ENCODE measurements at places on chromosomes 6 and 20.
A peak's percentile ranks its signal among the peaks of the same experiment; 100 is the strongest.

GRCh38 chr20:18288749-18289267 is 481 bp downstream of the ZNF133 start:
- no peak for DNase-seq

- DNase-seq = peak; percentile 7
These were observed 49.4 kb downstream of the TMC2 start for GRCh38 chr20:2585811-2586210.

DNA sequence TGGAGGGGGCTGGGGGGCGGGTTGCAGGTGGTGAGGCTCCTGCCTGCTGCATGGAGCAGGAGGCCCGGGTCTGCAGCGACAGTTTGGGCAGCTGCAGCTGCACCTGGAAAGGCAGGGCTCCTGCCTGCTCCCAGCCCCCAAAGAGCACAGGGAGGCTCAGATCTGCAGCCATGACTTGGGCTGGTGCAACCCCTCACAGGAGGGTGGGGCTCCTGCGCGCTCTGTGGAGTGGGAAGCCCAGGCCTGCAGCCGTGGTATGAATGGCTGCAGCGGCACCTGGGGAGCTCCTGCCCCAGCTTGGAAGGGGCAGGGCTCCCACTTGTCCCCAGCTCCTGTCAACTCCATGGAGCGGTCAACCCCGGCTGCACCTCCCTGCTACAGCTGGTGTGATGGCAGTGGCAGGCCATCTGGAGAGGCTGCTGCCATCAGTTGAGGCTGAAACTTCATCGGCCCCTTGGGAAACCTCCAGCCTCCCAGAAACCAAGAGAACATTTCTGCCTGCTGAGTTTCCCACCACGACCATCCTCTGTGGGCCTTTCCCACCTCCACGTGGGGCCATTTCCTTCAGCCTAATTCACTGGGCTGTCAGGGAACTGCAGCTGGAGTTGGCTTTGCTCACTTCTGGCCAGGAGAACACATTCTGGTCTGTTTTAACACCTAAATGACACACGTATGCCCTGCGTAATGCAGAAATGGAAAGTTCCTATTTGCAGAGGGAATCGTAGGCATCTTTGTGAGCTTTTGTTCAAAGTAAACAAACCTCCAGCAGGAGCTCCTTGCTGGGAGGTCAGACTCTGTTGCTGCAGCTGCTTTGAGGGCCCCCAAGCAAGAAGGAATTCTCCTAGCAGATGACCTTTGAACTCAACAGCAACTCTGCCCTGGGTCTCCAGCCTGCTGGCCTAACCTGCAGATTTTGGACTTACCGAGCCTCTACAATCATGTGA is 429.0 kb downstream of the PREX1 start:
- no peak for DNase-seq

DNA sequence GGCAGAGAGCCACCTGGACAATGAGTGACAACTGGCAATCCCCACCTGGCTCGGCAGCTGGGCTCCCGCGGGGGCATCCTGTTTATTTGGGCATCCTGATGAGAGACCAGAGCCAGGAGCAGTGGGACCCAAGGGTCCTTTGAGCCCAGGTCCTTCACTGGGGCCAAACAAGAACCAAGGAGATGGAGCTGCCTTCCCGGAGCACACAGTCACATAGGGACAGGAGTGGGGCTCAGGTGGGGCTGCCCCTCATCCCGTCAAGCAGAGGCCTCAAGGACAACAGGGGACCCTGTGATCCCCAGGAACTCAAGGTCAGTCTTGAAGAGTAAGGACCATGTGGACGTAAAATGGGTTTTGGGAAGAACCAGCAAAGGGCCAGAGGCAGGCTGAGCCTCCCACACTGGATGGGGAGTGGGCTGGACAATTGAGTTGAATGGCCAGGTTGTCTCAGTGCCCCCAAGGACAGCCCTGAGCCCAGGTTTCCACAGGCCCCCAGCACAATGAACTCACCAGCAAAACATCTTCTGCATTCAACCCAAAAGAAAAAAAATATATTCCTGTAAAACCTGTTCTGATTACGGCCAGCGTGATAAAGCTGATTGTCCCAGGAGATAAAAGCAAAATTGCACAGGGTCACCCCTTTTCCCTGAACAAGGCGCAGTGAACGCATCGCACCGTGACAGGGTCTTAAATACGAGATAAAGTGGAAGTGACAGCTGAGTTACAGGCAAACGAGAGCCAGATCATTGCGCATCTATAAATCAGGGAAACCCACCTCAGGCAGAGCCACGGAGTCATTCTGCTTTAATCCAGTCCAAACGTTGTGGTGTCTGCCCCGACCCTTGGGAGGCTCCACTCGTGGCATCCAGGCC is 86.2 kb downstream of the ANKRD60 start:
- DNase-seq = no peak

GRCh38 chr6:157898169-157898568 is 75.1 kb downstream of the SNX9 start:
- no peak for DNase-seq
